A549 (cell line): ENCODE measurements at places on chromosomes 11 and 22.

DNA sequence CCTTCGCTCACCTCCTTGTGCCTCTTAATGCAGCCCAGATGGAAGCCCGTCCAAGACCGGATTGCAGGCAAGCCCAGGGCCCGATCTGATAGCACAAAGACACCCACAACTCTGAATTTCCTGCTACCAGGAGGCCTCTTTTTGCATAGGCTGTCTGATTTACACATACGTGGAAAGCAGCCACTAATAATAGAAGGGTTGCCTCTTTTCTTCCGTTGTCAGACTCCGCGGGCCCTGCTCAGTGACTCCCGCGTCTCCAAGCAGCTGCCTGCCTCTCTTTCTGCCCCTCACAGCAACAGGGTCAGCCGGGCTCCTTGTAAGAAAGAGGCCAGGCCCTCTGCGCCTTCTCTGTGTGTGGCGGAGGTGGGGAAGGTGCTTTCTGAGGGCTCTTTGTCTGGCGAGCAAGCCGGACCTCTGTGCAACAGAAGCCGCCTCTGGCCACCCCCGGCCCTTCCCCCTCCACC lies 26.7 kb downstream of the FLI1 start:
- no peak for DNase-seq

DNA sequence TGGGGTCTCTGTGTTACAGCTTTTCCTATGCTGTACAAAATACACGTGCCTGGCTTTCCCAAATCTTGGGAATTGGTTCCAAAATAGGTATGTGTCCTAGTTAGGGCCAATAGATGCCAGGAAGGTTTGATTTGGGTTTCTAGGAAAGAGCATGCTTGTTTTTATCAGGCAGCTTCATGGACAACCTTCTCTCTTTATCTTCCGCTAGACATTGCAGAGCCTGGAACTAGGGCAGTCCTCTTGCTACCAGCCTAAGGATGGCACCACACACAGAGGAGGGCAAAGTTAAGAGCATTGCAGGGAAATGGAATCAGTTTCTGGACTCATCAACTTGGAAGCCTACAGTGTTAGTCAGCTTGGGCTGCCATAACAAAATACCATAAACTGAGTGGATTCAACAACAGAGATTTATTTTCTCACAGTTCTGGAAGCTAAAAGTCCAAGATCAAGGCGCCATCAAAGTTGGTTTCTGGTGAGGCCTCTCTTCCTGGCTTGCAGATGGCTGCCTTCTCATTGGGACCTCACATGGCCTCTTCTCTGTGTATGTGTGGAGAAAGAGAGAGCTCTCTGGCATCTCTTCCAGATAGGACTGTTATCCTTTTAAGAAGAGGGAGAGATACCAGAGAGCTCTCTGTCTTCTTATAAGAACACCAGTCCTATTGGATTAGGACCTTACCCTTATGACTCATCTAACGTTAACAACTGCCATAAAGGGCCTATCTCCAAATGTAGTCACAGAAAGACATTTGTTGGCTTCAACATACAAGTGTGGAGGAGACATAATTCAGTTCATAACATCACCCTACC lies 27.3 kb upstream of the CREB3L1 start:
- DNase-seq, result no peak

- peak; percentile 98 for DNase-seq
Observed at GRCh38 chr11:57499413-57499982, 16.0 kb downstream of the SLC43A1 start.

GRCh38 chr11:25777343-25777742 lies 554.6 kb upstream of the ANO3 start:
- DNase-seq, result no peak

DNA sequence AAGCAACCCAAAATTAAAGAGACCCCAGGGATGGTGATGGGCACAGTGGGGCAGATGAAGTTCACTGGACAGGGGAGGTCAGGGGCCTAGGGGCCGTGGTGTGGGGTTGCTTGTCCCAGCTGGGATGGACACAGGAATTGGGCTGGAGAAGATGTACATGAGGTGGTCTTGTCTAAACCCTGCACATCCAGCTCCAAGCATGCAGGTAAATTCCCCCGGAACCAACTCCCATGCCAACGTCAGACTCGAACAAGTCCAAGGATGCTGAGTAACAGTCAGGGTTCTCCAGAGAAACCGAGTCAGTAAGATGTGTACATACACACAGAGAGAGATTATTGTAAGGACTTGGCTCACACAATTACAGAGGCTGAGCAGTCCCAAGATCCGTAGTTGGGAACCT lies 28.9 kb downstream of the TSPAN32 start:
- DNase-seq, result no peak

- DNase-seq, result no peak
Observed at GRCh38 chr22:24526191-24526590, 28.7 kb downstream of the GUCD1 start.

- no peak for DNase-seq
Observed at GRCh38 chr22:47367107-47367690, 604.7 kb downstream of the TBC1D22A start.

- no peak for DNase-seq
Observed at GRCh38 chr11:65448418-65449105, 26.0 kb downstream of the NEAT1 start.

DNA sequence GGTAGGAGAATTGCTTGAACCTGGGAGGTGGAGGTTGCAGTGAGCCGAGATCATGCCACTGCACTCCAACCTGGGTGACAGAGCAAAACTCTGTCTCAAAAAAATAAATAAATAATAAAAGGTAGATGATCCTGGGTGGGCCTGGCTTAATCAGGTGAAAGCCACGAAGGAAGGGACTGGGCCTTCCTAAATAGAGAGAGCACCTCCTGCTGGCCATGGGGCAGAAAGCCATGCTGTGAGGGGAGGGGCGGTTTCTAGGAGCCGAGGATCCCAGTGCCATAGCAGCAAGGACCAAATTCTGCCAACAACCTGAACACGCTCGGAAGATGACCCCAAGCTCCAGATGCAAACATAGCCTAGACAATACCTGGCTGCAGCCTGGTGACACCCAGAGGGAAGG lies 24.5 kb upstream of the DGKZ start:
- no peak for DNase-seq

GRCh38 chr22:20550851-20551744 lies 43.7 kb downstream of the MED15 start:
- no peak for DNase-seq

DNA sequence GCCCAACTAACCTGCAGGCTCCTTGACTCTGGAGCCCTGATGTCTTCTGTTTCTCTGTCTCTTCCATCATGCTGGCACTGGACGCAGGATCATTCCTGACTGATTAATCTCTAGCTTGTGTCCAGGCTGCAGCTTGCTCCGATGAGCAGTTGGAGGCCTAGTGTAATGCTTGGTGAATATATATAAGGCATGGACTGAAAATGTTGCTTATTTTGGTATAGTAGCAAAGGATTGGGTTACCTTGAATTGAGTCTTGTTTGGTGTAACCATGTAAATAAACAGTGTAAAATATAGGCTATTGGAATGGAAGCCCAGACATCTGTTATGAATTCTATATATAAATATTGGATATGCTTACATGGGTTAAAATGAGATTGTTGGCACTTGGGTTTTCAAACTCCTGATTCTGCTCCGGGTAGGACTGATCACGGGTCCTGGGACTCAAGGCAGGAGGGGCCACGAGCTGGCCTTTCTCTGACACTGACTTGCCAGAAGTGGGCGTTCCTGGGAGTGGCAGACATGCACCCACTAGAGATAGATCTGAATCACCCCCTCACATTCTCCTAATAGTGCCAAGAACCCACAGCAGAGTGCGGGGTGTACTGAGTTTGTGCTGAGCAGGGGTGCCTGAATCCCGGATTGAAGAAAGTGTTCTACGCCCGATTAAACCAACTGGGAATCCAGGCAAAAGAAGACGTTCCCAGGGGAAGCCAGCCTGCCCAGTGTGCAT lies 25.8 kb downstream of the LRP5 start:
- no peak for DNase-seq

- no peak for DNase-seq
Observed at GRCh38 chr11:5597953-5598352, 1.5 kb downstream of the TRIM6 start.

DNA sequence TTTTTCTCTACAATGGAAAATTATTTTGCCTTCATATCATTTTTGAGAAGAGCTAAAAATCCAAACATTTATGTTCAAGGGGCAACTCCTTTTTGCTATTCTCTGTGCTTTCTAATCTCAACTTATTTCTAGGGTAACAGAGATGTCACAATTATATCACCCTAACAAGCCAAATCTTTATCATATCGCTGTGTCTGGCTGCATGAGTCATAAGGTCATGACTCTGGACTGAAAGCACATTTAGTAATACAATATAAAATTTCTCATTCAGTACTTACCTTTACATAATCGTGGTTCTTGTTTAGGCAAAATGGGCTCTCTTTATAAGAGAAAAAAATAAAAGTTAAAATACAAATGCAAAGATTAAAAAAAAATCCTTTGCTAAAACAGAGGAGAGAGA lies 326.0 kb downstream of the CASP12 start:
- no peak for DNase-seq

GRCh38 chr11:2537010-2537705 lies 92.3 kb downstream of the KCNQ1 start:
- DNase-seq, result no peak

GRCh38 chr22:37249986-37250385 lies 5.9 kb upstream of the RAC2 start:
- DNase-seq, result no peak

- DNase-seq, result no peak
Observed at GRCh38 chr11:17449158-17449557, 27.5 kb downstream of the ABCC8 start.

DNA sequence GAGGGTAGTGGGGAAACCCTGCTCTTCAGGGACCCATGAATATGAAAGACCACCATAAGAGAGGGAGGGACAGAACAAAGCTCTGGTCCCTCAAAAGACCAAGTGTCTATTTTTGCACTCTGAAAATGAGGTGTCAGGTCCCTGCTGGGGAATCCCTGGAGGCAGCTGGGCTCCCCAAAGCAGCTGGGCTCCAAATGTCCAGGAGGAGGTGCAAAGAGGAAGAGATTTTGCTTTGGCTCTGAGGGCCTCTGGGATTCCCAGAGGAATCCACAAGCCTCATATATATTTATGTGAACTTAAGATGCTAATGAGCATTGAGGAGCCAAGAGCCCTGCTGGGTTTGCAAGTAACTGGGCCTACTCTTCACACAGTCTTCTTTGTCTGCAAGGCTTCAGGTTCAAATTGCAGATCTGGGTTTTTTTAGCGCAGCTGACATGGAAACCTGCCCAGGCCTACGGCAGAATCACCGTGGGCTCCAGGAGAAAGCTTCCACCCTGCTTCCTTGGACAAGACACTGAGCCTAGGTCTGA lies 26.0 kb downstream of the CLMP start:
- DNase-seq, result no peak

GRCh38 chr11:64842366-64842759 lies 2.1 kb downstream of the CDC42BPG start:
- no peak for DNase-seq

DNA sequence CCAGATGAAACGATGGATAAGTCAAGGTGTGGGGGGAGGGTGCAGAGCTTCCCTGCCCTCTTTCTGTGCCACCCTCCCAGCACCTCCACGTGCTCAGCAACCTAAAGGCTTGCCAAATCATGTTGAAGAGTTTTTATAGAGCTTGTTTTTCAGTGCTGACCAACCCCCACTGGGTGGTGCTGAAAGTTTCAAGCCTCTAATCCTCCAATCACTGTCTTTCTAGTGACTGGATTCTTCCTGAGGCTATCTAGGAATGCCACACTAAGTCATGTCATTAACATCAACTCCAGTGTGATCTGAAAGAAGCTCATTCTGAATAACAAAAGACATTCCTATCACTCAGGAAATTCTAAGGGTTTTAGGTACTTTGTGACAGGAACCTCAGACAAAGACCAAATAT lies 382.6 kb downstream of the DYNC2H1 start:
- DNase-seq, result no peak

DNA sequence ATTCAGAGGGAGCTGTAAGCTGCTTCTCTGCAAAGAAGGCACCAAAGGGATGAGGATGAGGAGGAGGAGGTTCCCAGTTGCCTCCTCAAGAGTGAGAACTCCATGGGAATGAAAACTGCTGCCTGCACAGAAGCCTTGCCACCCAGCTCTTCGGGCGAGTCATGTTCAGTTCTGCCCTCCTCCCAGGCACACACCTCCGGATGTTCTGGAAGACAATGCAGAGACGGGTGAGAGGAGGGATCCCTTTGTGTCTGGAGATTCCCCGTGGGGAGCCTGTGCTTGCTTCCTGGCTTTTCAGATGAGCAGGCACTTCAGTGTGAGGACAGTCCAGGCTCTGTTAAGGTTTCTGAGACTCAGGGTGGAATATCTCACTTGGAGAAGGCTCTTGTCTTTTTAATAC lies 295.6 kb downstream of the DDX10 start:
- no peak for DNase-seq

DNA sequence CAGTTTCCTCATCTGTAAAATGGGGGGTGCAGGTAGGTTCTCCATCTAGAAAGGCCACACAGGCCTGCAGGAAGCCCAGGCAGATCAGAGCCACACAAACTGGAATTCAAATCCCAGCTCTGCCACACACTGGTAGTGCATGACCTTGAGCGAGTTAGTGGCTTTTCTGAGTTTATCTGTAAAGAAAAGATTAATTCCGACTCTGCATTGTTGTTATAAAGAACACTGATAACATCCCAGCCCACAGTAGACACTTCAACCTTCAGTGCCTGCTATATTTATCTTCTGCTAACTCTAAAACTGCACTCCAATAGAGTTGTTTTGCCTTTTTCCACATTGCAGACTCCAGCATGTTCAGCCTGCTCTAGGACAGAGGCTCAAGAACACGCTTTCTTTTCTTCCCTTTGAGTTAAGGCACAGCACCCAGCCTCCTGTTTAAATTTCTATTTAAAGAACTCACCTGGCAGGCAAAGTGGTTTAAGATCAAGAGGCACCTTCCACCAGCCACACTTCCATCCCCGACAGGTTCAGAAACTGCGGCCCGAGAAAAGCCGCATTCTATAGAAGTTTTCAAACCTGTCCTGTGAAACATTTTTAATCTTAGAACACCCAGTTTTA lies 133.9 kb downstream of the PLEKHA7 start:
- no peak for DNase-seq

DNA sequence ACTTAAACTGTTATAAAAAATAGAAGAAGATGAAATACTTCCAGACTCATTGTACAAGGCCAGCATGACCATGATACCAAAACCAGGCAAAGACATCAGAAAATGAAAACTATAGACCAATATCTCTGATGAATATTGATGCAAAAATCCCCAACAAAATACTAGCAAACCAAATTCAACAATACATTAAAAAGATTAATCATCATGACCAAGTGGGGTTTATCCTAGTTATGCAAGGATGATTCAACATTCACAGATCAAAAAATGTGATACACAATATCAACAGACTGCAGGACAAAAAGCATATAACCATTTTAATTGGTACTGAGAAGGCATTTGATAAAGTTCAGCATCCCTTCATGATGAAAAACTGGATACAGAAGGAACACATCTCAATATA lies 824.5 kb upstream of the RAG2 start:
- no peak for DNase-seq
